ENCODE measurements at places on chromosomes 13 and 19. TPM values are rescaled to one million over a fixed set of nuclear protein-coding genes. Genes with fewer than 3 reads are reported as not detected.

The MLLT1 gene
- total RNA-seq, result 6.5 TPM

The CEACAM16 gene
- not detected for total RNA-seq

The RAB3A gene
- 0.89 TPM for total RNA-seq

The ZNF763 gene
- 0.55 TPM for total RNA-seq

The PCDH20 gene
- total RNA-seq, result not detected

The GRK1 gene
- total RNA-seq, result not detected

All from uterine smooth muscle cell (primary cell).